ENCODE measurements at places on chromosomes 16 and 17.
A peak's percentile ranks its signal among the peaks of the same experiment; 100 is the strongest.

GRCh38 chr17:17758941-17759563 lies 77.7 kb downstream of the SREBF1 start:
- no peak for DNase-seq

DNA sequence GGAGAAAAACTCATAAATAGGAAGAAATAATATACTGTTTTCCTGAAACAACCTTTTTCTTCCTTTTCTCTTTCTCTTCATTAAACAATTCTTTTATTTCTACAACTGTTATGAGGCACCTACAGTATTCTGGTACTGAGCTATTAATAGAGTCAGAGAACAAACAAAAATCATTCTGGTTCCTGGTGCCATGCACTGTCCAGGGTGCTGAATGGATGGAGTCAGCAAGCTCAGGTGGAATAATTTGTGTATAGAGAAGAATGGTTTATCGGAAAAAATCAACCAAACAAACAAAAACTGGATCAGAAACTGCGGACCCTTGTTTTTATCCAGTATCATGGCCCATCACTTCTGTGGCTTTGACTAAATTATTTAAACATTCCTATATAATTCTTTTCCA lies 430.3 kb upstream of the GOT2 start:
- DNase-seq = no peak

DNA sequence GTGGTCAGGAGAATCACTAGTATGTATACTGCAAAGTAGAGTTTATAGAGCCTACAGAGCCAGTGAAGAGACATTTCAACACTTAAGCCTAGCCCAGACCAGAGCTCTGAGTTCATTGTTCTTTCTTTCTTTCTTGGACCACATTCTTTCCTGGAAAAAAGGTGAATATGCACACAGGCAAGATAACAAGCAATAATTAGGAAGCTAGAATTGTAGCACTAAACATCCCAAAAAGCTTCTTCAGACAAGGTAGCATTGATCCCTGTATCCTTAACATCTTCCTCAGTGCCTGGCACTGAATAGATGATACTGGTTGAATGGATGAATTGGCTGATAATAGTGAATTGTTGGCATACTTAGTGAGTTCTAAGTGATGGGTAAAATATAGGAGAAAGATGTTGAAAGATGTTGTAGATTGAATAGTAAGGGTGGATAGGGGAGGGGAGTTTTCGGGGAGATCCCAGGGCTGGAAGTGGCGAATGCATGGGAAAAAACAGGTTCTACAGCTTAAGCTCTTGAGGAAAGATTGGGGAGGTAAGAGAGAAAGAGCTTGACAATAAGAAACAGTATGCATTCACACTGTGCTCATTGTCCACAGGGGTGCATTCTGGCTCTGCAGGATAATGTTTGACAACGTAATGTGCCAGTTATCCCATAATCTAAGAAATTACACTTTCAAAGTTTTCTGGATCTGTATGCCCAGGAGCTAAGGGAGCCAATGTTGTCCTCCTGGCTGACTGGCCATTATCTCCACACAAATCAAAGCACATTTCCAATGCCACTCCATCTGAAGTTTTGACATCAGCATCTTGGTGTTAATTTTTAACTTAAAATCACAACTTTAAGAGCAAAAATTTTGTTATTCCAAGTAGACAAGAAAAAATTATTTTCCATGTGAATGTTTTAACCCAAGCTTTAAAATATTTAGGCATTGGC lies 35.6 kb downstream of the TUBD1 start:
- no peak for DNase-seq

- peak; percentile 59 for DNase-seq
These were observed 1.8 kb upstream of the SLC4A1 start for GRCh38 chr17:44269535-44270240.

DNA sequence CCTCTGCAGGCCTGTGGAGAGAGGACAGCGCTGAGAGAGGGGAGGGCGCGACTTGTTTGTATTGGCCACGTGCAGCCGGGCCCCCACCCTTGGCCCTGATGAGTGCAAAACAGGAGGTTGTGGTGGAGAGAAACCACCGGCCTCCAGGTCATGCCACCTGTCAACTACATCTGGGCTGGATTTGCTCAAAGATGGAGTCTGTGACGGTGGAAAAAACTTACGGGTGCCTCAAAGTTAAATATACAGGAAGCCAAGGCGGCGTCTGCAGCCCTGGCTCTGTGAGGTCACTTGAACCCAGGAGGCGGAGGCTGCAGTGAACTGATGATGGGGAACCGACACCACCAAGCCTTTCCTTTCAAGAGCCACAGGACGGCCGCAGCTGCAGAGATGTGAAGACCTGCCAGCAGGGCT lies 15.7 kb downstream of the C16orf74 start:
- DNase-seq = no peak

DNA sequence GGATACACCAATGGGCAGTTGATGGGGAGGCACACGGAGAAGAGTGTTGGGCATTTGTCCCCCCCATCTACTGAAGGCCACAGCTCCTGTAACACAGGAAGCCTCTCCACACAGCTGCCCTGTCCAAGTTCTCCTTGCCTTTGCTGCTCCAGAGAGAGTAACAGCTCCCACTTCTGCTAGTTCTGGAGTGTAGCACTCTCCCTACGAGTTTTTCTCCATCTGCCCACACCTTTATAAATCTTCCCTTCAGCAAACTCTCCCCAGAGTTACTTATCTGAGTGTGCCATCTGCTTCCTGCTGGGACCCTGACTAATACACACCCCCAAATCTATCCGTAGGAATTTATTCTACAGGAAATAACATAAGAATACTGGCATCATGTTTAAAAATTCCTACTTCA lies 42.6 kb upstream of the ERN1 start:
- no peak for DNase-seq

DNA sequence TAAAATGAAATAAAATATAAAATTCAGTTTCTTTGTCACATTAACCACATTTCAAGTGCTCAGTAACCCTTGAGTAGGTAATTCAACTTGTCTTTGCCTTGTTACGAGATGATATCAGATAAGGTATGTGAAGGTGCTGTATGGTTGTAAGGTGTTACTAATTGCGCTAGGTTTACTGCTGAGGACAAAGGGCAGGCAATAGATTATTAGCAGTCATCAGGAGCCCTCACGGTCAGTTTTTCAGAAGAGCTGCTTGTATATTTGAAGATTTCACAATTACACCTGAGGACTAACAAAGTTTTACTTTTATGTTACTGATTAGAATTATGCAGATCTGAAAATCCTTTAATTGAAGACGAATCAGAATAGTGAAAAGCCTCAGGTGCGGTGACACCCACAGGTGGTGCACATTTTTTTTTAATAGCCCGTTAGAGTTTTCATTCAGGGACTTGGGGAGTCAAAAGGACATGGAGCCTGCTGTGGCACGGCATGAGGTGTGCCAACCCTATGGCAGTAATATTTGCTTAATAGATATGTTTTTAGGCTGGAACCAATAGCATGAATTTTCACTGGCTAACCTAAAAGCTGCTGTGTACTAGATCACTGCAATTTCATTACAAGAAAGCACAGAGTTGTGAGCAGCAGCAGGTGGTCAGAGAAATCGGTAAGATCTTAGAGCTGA lies 16.4 kb downstream of the NDEL1 start:
- DNase-seq = no peak

DNA sequence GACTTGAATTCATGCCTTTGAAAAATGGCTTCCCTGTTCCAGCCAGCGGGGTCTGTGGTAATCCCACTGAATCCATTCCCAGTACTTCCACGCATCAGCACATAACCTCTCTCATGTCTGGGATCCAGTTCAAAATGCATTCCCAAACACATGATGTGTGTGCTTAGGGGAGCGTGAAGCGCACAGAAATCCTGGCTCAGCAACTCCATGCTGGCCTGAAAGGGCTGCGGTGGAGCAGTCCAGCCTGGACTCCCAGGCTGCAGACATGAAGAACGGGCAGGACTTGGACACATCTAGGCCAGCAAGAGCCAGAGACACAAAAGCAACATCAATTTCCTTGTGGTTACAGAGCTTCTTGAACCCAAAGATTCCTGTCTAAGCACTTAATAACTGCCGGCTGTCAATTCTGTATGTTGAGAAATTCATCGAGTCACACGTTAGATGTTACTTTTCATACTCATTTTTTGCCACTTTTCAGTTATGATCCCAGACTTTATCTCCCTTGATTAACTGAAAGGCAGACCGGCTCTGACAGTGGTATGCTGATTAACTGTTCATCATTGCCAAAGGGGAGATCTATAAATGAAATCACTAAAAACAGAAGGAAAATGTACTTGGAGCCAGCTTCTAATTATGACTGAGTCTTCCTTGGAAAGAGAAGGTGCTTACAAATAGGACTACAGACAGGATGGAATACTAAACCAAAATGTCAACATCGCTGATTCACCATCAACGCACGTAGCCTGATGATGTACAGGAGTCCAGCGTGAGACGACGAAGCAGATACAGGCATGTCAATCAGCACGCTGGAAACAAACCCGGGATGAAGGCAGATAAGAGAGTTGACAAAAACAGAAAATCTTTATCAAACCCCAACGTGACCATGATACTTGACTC lies 23.0 kb downstream of the NSMCE1 start:
- no peak for DNase-seq

- DNase-seq = no peak
These were observed 773 bp downstream of the CENPX start for GRCh38 chr17:82021900-82022309.

GRCh38 chr16:81265658-81266451 lies 27.4 kb downstream of the BCO1 start:
- no peak for DNase-seq

DNA sequence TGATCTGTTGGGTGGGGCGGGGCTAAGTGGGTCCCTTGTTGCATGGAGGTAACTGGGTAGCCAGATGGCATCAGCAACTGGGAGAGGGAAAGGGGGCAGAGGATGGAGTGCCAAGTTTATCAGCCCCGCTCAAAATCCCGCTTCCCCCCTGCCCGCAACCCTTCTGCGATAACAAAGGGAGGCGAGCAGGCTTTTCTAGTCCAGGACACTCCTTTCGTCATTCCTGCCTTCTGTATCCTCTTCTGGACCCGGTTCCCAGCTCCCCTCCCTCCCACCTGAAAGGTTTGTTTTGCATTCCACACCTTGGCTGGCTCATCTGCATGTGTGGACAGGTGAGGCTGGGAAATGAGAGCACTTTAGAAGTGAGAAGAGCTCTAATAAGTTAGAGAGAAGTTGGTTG lies 53.3 kb downstream of the HLF start:
- DNase-seq = no peak

DNA sequence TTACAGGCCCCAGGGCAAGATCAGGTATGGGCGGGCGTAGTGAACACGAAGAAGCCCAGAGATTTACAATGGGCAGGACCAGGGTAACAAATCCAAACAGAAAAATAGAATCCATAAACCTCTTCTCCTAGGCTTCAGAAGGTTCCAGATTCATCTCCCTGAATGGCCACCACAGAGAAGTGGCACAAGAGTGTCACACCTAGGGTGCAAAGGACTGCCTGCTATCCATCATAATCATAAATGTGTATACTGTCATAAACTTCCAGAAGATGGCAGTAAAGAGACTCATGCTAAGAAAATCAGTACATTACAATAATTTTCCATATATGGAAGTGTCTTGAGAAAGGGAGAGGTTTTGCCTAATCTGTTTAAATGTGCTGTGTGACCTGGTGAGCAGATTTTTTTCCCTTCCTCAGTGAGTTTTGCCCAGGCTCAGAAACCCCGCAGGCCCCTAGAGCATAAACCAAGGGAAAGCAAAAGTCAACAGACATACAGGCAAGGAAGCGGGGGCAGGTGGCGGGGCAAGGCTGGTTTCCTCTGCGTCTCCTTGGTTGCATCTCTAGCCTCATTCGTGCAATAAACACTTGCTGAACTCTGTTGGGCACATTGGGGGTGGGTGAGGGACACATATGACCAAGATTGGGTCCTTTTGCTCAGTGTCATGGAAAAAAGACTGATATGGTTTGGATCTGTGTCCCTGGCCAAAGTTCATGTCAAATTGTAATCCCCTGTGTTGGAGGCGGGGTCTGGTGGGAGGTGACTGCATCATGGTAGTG lies 92.0 kb upstream of the CDH5 start:
- peak; percentile 45 for DNase-seq

DNA sequence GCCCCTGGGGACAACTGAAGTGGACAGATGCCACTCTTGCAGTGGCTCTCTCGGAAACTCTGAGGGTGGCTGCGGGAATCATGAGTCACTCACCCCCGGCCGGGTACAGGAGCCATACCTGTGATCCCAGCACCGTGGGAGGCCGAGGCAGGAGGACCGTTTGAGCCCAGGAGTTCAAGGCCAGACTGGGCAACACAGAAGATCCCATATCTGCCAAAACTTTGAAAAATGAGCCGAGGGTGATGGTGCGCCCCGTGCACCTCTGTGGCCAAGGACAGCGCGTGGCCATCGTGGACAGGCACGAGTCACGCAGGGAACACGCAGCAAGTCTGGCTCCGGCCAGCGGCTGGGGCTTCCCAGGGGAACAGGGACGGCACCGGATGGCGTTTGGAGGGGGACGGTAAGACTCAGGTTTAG lies 41.3 kb upstream of the ZC3H18 start:
- no peak for DNase-seq

DNA sequence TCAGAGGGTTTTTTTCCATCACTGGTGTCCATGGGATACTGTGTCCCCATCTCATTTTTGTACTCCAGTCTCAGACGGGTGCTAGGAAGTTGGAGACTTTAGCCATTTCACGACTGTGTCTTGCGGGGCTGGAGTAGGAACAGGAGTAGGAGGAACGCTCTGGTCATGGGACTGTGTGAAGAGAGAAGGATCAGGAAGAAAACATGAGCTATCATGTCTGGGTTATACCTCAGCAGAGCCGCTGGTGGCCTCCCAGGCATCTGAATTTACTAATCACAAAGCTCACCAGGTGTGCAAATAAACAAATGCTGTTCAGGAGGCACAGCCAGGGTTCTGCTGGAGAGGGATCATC lies 225.4 kb downstream of the SEC14L1 start:
- DNase-seq = no peak

DNA sequence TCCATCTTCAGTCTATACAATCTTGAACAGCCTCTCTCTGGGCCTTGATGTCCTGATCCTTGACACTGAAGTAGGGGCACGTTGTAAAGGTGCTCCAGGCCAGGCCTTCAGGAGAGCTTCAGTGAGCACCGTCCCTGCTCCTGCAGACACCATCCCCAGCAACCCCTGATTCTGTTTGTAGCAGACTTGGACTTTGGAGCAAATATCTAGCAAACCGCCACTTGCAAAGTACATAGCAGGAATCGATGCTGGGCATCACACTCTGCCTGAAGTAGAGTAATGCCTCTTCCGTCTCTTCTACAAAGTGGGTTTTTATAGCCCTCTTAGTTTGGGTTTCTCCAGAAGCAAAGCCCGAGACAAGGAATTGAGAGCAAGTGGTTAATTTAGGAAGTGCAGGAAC lies 169.1 kb downstream of the SALL1 start:
- no peak for DNase-seq

Measured in SK-N-SH (cell line).